A549 treated with AZD2906 at 1 μM for 4 hours (cell line): ENCODE measurements at places on chromosomes 1 and 21. TPM values are rescaled to one million over a fixed set of nuclear protein-coding genes. Genes with fewer than 3 reads are reported as not detected.

LAPTM5 gene
- 0.25 to 0.38 TPM (median 0.35 TPM) in 5 replicates for total RNA-seq

FAM72D gene
- 4.5 to 6.4 TPM (median 5.5 TPM) in 5 replicates for total RNA-seq

IVL gene
- total RNA-seq: 0.06 to 0.18 TPM (median 0.11 TPM) in 4 of 5 replicates, not detected in the other

SLC6A9 gene
- total RNA-seq: 11.6 to 14.2 TPM (median 13.2 TPM) in 5 replicates

LHX8 gene
- 0.62 to 1.0 TPM (median 0.93 TPM) in 5 replicates for total RNA-seq

KRTAP12-4 gene
- total RNA-seq: not detected in 5 replicates

C1orf122 gene
- total RNA-seq: 35.9 to 71.1 TPM (median 57.7 TPM) in 5 replicates

NTRK1 gene
- 0.10 to 0.15 TPM (median 0.13 TPM) in 5 replicates for total RNA-seq

BCAN gene
- 0.06 to 0.15 TPM (median 0.10 TPM) in 4 of 5 replicates, not detected in the other for total RNA-seq

SLC45A3 gene
- total RNA-seq: 4.2 to 5.2 TPM (median 5.1 TPM) in 5 replicates

SPRR2E gene
- total RNA-seq: not detected in 5 replicates

SYT14 gene
- total RNA-seq: 0.03 to 0.09 TPM (median 0.07 TPM) in 5 replicates

PALMD gene
- 0.21 to 0.30 TPM (median 0.25 TPM) in 5 replicates for total RNA-seq

ATXN7L2 gene
- 1.2 to 2.8 TPM (median 2.2 TPM) in 5 replicates for total RNA-seq

CFAP107 gene
- not detected in 5 replicates for total RNA-seq

WLS gene
- 15.1 to 19.8 TPM (median 15.3 TPM) in 5 replicates for total RNA-seq

ST6GALNAC5 gene
- 0.09 to 0.22 TPM (median 0.11 TPM) in 5 replicates for total RNA-seq

EPHB2 gene
- total RNA-seq: 29.5 to 35.6 TPM (median 34.4 TPM) in 5 replicates

L1TD1 gene
- total RNA-seq: not detected in 5 replicates

MXRA8 gene
- total RNA-seq: 0.11 to 0.36 TPM (median 0.15 TPM) in 4 of 5 replicates, not detected in the other

TRIM58 gene
- total RNA-seq: not detected in 5 replicates

ZMYM1 gene
- total RNA-seq: 4.5 to 6.6 TPM (median 6.4 TPM) in 5 replicates

ARMH1 gene
- total RNA-seq: 0.50 to 1.5 TPM (median 0.98 TPM) in 5 replicates

CAMK1G gene
- total RNA-seq: 0.22 to 0.60 TPM (median 0.35 TPM) in 5 replicates

ERO1B gene
- 2.7 to 3.2 TPM (median 2.7 TPM) in 5 replicates for total RNA-seq

GPA33 gene
- total RNA-seq: not detected in 5 replicates
